ENCODE measurements at places on chromosomes 5 and 9. TPM values are rescaled to one million over a fixed set of nuclear protein-coding genes. Genes with fewer than 3 reads are reported as not detected.

C5orf22 gene
- 26.5 TPM for total RNA-seq

SLC23A1 gene
- not detected for total RNA-seq

DRD1 gene
- not detected for total RNA-seq

CACFD1 gene
- 45.4 TPM for total RNA-seq

CDKN2B gene
- total RNA-seq: 0.93 TPM

TAF1L gene
- not detected for total RNA-seq

BTNL3 gene
- not detected for total RNA-seq

PLAC8L1 gene
- total RNA-seq: 2.2 TPM

KLHL3 gene
- total RNA-seq: 5.7 TPM

FOXD4L3 gene
- 0.27 TPM for total RNA-seq

VCAN gene
- 152 TPM for total RNA-seq

PCDHGB5 gene
- 9.3 TPM for total RNA-seq

ADAMTS6 gene
- 2.1 TPM for total RNA-seq

LPAR1 gene
- 0.56 TPM for total RNA-seq

EMB gene
- 19.7 TPM for total RNA-seq

CARTPT gene
- total RNA-seq: not detected

PCDHGB7 gene
- total RNA-seq: 38.6 TPM

AGXT2 gene
- not detected for total RNA-seq

PIP5KL1 gene
- 11.9 TPM for total RNA-seq

MTREX gene
- 81.9 TPM for total RNA-seq

SMIM33 gene
- not detected for total RNA-seq

TENT4A gene
- 23.7 TPM for total RNA-seq

SAXO1 gene
- 0.37 TPM for total RNA-seq

GAPT gene
- not detected for total RNA-seq

MARCOL gene
- not detected for total RNA-seq

ENG gene
- total RNA-seq: not detected

DAPK1 gene
- 384 TPM for total RNA-seq

SV2C gene
- 17.8 TPM for total RNA-seq

C5orf52 gene
- not detected for total RNA-seq

GPR150 gene
- total RNA-seq: not detected

PCDHB4 gene
- total RNA-seq: 7.8 TPM

PCDHGA9 gene
- 5.5 TPM for total RNA-seq

FAM53C gene
- total RNA-seq: 69.9 TPM

ZDHHC21 gene
- total RNA-seq: 15.2 TPM

PDE6A gene
- not detected for total RNA-seq

COL5A1 gene
- 28.9 TPM for total RNA-seq

NEUROG1 gene
- total RNA-seq: 222 TPM

EPB41L4B gene
- total RNA-seq: 10.0 TPM

SLCO6A1 gene
- 1.6 TPM for total RNA-seq

ENTREP1 gene
- 1.0 TPM for total RNA-seq

SLC46A2 gene
- not detected for total RNA-seq

CNTNAP3 gene
- total RNA-seq: 12.6 TPM

PCDHGB3 gene
- 6.2 TPM for total RNA-seq

IFNA2 gene
- total RNA-seq: not detected

PCAT7 gene
- total RNA-seq: 16.4 TPM

KDM4C gene
- 63.5 TPM for total RNA-seq

ADCY2 gene
- 3.8 TPM for total RNA-seq

All from glutamatergic neuron (in vitro differentiated cells).